NCI-H2081 (cell line): ENCODE measurements at places on chromosomes 6 and 20.

- no peak for DNase-seq
These were observed 210.9 kb upstream of the GGTLC1 start for GRCh38 chr20:24199501-24199900.

- DNase-seq = no peak
These were observed 307.1 kb upstream of the RSPO3 start for GRCh38 chr6:126811321-126811720.

DNA sequence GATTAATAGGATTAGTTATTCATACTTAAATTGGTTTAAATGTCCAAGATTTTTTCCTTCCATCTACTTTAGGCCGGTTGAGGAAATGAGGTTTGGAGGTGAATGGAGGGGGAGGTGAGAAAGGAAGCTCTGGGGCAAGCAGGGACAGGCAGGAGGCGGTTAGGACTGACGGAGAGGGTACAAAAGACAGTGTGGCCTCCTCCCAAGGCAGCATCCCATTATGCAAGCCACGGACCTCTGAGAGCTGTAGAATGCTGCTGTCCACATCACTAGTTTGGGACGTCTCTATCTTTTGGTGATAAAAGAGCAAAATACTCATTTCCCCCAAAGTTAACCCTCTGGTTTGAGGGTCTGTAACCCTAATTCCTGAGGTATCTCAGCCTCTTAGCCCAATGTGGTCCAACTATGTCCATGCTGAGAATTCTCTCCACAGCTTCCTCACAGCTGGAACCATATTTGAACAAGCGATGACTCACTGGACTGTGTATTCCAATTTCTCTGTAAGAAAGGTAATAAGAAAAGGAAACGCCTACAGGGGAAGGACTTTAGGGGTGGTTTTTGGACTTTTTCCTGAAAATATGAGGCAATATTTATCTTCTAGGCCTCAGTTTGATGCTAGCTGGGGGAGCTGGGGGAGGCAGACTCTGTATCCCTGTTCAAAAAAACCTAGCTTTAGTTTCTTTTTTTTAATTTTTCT lies 172.2 kb downstream of the TFAP2B start:
- no peak for DNase-seq

- no peak for DNase-seq
These were observed 556.6 kb upstream of the CDH4 start for GRCh38 chr20:60695226-60696000.

DNA sequence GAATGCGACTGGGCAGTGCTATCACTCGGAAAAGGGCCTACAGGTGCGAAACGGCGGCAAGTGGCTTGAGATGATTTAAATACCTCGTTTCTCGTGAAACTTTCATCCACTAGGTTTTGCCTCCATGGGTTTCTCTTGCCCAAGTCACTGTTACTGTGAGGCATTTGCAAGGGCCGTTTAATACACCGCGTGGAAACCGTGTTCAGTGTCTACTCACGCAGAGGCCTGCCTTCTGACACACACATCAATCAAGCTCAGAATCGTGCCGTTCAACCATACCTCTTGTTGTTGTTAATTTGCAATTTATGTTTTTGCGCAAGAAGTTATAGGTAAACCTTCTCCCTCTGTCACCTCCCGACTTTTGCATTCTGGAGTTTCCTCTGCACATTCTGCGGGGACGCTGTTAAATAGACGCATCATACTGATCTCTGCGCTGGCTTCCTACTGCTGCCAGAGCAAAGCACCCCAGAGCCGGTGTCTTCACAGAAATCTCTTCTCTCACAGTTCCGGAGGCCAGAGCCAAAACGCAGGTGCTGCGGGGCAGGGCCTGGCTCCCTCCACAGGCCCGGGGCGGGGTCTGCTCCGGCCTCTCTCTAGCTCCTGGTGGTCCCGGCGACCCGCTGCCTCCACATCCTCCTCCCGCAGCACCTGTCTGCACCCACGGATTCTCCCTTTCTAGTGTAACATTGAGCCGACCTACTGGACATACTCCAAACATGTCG lies 251.4 kb downstream of the SMOC2 start:
- DNase-seq = no peak

DNA sequence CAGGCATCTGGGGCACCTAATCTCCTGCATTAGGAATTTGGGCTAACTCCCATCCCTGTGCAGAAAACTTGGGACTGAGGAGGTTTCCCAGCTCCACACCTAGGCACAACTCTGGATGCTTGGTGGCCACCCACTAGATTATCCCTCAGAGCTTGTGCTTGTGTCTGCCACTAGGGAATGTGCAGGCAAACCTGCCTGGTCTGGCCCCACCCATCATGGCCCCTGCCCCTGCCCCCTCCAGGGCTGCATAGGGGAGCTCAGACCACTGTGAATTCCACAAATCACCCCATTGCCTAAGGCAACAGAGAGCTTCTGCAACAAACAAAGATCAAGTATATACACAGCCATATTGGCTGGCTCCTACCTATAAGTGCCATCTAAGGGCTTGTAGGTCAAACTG lies 31.1 kb downstream of the STMND1 start:
- no peak for DNase-seq
